Activated T-helper 17 cell treated with anti-CD3 and anti-CD28 coated beads, Interleukin-2, amount 50 U/mL, for 72 hours (primary cell): ENCODE measurements at places on chromosomes 7 and 10.

GRCh38 chr10:14414901-14415300 is 84.2 kb upstream of the FRMD4A start:
- H3K27ac ChIP-seq: no peak overlapping the region
- H3K36me3 ChIP-seq: no peaks in the 10 kb centered on the region
- H3K4me3 ChIP-seq: no peak overlapping the region

DNA sequence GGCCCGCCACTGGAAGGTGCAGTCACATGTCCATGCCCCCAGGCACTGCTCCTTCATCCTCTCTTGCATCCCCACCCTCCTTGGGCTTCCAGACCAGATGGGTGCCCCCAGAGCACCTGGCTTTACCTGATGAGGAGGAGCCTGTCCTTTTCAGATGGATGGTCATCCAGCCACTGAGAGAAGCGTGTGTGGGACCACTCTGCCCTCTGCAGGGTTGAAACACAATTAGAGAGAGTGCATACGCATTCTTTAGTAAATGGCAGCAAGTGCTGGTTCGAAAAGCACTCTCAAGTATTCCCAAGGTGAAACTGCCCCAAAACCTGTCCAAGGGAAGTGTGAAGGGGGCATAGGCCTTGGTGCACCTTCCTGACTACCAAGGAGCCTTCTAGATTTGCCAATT is 41.6 kb downstream of the HBP1 start:
- H3K36me3 ChIP-seq: peaks cover 79% of the 10 kb centered on the region
- no peak for ATAC-seq
- H3K4me3 ChIP-seq: no peak overlapping the region
- H3K27ac ChIP-seq: no peak overlapping the region
- peaks cover 3% of the 10 kb centered on the region for H3K4me1 ChIP-seq
- H3K27me3 ChIP-seq: no peaks in the 10 kb centered on the region

- no peak for ATAC-seq
- H3K27ac ChIP-seq: no peak overlapping the region
- no peak overlapping the region for H3K4me3 ChIP-seq
- no peaks in the 10 kb centered on the region for H3K4me1 ChIP-seq
- peaks cover 24% of the 10 kb centered on the region for H3K27me3 ChIP-seq
These were observed 2.3 kb downstream of the ZNF804B start for GRCh38 chr7:88761779-88762178.

GRCh38 chr7:123460616-123461015 is 73.8 kb downstream of the IQUB start:
- no peak overlapping the region for H3K4me3 ChIP-seq
- no peaks in the 10 kb centered on the region for H3K36me3 ChIP-seq
- H3K27me3 ChIP-seq: no peaks in the 10 kb centered on the region
- H3K4me1 ChIP-seq: no peaks in the 10 kb centered on the region
- no peak for ATAC-seq

DNA sequence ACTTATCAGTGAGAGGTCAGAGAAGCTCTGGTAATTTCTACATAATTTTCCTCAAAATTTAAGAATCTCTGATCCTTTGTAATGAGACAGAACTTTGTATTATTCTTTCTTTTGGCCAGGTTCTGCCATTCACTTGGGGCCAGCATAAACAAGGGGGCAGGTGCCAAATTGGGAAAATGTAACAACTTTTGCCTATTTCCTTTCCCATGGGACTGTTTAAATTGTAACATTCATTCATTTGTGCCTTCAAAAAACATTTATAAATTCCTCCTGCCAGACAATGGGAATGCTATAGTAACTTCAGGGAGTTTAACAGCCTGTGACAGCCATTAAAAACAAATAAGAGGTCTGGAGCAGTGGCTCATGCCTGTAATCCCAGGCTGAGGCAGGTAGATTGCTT is 12.4 kb downstream of the DYNC1I1 start:
- no peak overlapping the region for H3K4me3 ChIP-seq
- H3K36me3 ChIP-seq: no peaks in the 10 kb centered on the region
- H3K27ac ChIP-seq: no peak overlapping the region
- no peaks in the 10 kb centered on the region for H3K4me1 ChIP-seq
- H3K27me3 ChIP-seq: peaks cover 22% of the 10 kb centered on the region
- ATAC-seq: no peak

GRCh38 chr7:107212725-107213124 is 43.9 kb downstream of the HBP1 start:
- no peak for ATAC-seq
- H3K27me3 ChIP-seq: no peaks in the 10 kb centered on the region
- peaks cover 3% of the 10 kb centered on the region for H3K4me1 ChIP-seq
- peaks cover 65% of the 10 kb centered on the region for H3K36me3 ChIP-seq

GRCh38 chr7:29146888-29147609 is 712 bp upstream of the CPVL start:
- peaks cover 28% of the 10 kb centered on the region for H3K27me3 ChIP-seq
- no peaks in the 10 kb centered on the region for H3K36me3 ChIP-seq
- no peak overlapping the region for H3K27ac ChIP-seq
- H3K4me3 ChIP-seq: no peak overlapping the region

DNA sequence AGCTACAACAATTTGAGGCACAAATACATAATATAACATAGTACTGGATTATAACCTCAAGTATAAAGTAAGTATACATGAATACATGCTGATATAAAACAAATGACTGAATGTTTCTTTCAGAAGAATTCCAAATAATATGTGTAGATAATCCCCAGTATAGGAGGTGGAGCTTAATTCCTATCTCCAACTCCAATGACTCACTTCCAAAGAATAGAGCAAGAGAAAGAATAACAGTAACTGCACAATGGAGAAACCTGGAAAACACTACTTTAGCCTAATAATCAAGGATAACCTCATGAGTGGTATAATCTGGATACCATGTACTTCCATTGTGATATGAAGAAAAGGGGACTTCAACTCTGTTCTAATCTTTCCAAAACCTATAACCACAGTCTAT is 13.7 kb upstream of the SEMA3C start:
- no peak for ATAC-seq
- H3K27me3 ChIP-seq: no peaks in the 10 kb centered on the region
- H3K27ac ChIP-seq: no peak overlapping the region
- H3K4me1 ChIP-seq: no peaks in the 10 kb centered on the region
- no peak overlapping the region for H3K4me3 ChIP-seq

DNA sequence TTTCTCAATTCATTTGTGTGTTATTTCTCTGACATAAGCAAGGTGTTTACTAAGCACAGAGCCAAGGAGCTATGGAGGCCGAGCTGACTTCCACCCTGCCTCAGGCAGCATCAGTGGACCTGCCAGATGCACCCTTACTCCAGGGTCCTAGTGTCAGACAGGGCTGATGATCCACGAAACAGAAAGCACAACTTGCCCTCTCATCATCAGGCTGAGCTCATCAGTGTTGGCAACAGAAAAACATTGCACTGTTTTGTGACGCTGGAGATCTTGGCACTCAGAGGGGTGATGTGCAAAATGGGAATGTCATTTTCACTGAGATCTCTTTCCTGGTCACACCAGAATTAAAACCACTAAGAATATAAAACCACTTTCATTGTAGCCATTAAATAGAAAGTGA is 201.8 kb downstream of the GLI3 start:
- ATAC-seq: no peak
- H3K27me3 ChIP-seq: no peaks in the 10 kb centered on the region
- no peaks in the 10 kb centered on the region for H3K4me1 ChIP-seq
- no peak overlapping the region for H3K27ac ChIP-seq
- H3K36me3 ChIP-seq: no peaks in the 10 kb centered on the region

- no peaks in the 10 kb centered on the region for H3K4me1 ChIP-seq
- H3K27ac ChIP-seq: no peak overlapping the region
- H3K4me3 ChIP-seq: no peak overlapping the region
- H3K27me3 ChIP-seq: no peaks in the 10 kb centered on the region
- ATAC-seq: no peak
- H3K36me3 ChIP-seq: no peaks in the 10 kb centered on the region
These were observed 72.8 kb downstream of the FGFR2 start for GRCh38 chr10:121525251-121526134.

- H3K4me3 ChIP-seq: no peak overlapping the region
- no peak overlapping the region for H3K27ac ChIP-seq
- peaks cover 22% of the 10 kb centered on the region for H3K27me3 ChIP-seq
These were observed 12.8 kb downstream of the SCRN1 start for GRCh38 chr7:29976673-29977415.

DNA sequence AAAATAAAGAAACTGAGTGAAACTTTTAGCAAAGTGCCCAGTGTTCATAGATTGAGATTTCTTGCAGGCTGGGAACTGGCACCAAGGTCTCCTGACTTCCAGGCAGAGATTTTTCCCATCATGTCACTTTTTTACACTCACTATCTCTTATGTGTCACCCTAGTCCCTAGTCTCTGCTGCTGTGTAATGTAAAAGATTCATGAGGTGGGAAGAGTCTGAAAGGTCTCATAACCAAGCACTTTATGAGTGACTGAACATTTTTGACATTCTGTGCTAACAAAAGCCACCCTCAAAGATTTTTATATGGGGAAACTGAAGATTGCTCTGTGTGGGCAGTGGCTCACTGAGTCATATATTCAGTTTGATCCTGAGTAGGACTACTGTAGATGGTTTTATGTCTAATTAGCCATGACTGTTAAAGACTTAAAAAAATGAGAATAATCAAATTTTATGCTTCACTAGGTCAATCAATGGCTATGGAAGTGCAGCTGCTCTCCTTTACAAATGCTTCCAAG is 900.3 kb upstream of the SORCS1 start:
- H3K4me1 ChIP-seq: no peaks in the 10 kb centered on the region
- no peak for ATAC-seq
- H3K27ac ChIP-seq: no peak overlapping the region
- H3K27me3 ChIP-seq: no peaks in the 10 kb centered on the region
- H3K4me3 ChIP-seq: no peak overlapping the region

GRCh38 chr7:68619526-68619925 is 978.7 kb upstream of the AUTS2 start:
- no peak for ATAC-seq
- H3K27ac ChIP-seq: no peak overlapping the region
- no peaks in the 10 kb centered on the region for H3K4me1 ChIP-seq

DNA sequence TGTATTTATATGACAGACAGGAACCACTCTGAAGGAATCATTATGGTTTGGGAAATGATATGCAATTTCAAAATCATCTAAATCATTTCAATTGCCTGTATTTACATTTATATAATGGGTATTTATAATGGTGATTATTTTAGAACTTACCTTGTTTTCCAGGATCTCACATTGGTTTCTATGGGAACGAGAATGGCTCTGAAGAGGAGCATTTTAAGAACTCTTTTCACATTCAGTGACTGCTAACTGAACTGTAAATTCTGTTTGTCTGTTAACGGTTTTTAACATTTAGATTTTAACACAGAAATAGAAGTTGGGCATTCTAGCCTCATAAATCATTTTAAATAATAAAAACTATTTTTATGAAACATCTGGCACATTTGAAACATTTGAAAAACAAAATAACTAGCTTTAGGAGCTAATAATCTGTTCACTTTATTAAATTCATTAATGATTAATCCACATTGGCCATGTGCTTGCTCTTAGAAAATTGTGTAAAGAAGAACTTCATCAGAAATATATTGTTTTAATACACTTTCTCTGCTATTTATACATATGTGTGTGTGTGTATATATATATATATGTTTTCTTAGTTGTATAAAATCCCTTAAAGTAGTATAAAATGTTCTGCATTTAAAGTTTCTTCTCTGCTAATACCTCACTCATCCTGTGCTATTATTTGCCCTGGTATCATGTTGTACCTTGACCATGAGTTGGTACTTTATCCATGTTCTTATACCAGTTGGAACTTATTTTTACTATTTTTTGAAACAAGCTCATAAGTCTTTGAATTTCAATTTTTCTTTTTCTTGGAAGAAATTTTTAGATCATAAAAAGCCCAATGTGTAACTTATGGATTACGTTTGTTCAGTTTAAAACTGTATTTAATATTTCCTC is 8.7 kb upstream of the SEM1 start:
- H3K27me3 ChIP-seq: peaks cover 34% of the 10 kb centered on the region
- H3K36me3 ChIP-seq: no peaks in the 10 kb centered on the region
- no peak for ATAC-seq
- H3K4me1 ChIP-seq: no peaks in the 10 kb centered on the region

DNA sequence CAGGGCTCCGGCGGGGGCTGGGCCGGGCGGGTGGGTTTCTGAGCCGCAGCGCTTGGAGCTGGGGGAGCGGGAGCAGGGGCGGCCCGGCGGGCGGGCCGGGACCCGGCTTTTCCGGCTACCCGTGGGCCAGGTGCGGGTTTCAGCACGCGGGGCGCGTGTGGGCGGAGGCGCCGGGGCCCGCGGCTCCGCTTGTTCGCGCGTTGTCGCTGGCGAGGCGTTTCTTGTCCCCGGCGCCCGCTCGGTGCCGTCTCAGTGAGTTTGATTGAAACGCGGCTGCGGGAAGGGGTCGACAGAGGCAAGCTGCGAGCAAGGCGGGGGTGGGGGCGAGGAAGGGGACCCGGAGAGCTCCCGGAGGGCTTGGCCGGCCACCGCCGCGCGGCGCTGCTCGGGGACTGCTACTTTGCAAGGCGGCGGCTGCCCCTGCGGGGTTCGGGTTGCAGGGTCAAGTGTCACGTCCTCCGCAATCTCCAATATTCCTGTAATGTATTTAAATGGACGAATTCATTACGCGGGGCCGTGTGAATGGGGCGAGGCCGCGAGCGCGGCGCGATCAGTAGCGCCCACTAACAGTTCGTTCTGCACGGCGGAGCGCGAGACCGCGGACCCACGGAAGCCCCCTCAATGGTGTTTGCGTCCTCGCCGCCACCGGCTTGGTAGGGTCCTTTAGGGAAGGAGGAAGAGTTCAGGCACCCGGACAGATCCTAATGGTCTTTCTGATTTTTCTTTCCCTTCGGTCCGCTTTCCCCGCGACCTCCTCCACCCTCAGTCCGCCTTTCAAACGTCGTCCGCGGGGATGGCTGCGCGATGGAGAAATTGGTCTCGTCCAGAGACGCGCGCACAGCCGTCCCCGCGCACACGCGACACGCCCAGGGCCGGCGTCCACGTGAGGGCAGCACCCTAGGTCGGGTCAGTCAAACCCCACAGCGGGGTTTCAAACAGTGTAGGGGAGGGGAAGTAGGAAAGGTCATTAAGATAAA is 76.9 kb downstream of the INSIG1 start:
- H3K4me1 ChIP-seq: peaks cover 19% of the 10 kb centered on the region
- peaks cover 74% of the 10 kb centered on the region for H3K27me3 ChIP-seq
- no peak for ATAC-seq
- peak overlapping the region; percentile 40 for H3K4me3 ChIP-seq
- H3K36me3 ChIP-seq: peaks cover 12% of the 10 kb centered on the region

DNA sequence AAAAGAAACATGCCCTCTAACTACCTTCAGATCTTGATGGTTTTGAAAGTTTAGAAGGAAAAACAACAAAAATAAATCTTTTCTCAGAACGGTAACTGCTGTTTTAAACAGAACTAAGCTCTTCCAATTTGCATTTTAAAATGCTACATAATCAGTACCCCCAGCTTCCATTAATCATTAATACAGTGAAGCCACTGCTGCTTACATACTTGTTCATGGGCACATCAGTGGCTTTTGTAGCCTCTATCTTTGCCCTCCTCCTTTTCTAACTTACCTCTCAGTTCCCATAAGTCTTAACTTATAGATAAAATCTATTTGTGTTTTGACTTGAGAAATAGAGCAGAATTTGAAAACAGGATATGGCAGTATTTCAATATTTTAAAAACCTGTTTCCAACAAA is 109.1 kb downstream of the POLL start:
- no peak for ATAC-seq
- no peak overlapping the region for H3K27ac ChIP-seq
- peaks cover 30% of the 10 kb centered on the region for H3K36me3 ChIP-seq
- H3K4me1 ChIP-seq: peaks cover 3% of the 10 kb centered on the region
- no peaks in the 10 kb centered on the region for H3K27me3 ChIP-seq
